ENCODE measurements at places on chromosomes 16 and 17. TPM values are rescaled to one million over a fixed set of nuclear protein-coding genes. Genes with fewer than 3 reads are reported as not detected.
A peak's percentile ranks its signal among the peaks of the same experiment; 100 is the strongest.

The SHISA9 gene
- total RNA-seq: 1.8 TPM

The ABCC12 gene
- total RNA-seq: not detected

GRCh38 chr16:27154705-27155521 is 48.4 kb upstream of the KDM8 start:
- peak; percentile 64 for DNase-seq

GRCh38 chr17:35942588-35943186 is 826 bp downstream of the LYZL6 start:
- DNase-seq: no peak

GRCh38 chr16:30087181-30087898 is 4.4 kb downstream of the TBX6 start:
- no peak for DNase-seq

DNA sequence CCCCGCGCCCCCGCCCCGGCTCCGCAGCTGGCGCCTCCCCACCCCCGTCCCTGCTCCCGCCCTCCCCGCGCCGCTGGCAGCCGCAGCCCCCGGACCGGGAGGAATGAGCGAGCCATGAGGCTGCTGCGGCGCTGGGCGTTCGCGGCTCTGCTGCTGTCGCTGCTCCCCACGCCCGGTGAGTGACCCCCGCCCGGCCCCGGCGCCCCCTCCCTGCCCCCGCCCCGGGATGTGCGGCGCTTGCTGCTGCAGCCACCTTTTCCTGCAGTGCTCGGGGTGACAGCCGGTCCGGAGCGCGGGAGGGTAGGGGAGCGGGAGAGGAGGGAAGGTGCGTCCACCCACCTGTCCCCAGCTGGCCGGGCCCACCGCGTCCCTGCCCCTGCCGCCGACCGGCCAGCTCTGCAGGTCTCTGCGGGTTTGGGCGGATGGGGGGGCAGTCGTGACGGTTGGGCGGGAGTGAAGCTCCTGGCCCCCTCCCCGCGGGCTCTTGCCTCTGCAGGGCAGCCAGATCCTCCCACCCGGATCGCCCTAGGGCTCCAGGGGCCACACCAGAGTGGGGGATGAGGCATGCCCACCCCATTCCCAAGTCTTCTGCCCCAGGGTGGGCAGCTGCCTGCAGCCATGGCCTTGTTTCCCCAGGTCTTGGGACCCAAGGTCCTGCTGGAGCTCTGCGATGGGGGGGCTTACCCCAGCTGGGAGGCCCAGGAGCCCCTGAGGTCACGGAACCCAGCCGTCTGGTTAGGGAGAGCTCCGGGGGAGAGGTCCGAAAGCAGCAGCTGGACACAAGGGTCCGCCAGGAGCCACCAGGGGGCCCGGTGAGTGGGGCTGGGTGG is 513 bp downstream of the ADAM11 start:
- no peak for DNase-seq

GRCh38 chr17:82287868-82288801 is 14.6 kb upstream of the CSNK1D start:
- DNase-seq: peak; percentile 95

DNA sequence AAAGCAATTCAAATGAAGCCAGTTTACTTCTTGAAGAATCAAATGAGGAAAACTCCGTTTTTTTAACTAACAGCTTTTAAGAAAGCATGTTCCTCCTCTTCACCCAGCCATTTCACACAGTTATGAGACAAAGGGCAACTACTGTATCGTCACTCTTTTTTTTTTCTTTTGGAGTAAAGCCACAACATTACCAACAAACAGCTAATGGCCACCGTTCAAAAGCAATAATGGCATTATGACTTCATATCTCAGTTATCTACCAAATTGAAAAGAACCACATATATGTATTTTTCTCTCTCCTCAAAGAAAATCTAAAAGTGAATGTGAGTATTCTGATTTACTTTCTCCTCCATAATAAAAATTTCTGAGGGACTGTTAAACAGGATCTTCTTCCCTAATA is 14.5 kb downstream of the GRB2 start:
- no peak for DNase-seq

DNA sequence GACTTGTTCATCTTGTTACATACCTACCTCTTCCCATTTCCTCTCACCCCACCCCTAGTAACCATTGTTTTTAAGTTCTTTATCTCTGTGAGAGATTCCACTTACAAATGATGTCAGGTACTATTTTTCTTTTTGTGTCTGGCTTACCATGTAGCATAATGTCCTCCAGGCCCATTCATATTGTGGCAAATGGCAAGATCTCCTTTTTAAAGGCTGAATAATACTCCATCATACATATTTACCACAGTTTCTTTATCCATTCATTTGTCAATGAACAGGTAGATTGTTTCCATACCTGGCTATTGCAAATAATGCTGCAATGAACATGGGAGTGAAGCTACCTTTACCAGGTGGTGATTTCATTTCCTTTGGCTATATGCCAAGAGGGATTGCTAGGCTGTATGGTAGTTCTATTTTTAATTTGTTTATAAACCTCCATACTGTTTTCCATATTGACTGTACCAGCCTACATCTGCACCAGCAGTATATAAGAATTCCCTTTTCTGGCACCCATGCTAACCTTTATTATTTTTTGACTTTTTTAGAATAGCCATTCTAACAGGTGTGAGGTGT is 53.9 kb downstream of the NSRP1 start:
- no peak for DNase-seq

GRCh38 chr16:2157480-2158261 is 2.1 kb downstream of the TRAF7 start:
- peak; percentile 40 for DNase-seq

- DNase-seq: no peak
Observed at GRCh38 chr16:76910931-76911330, 280.1 kb upstream of the MON1B start.
